ENCODE measurements at places on chromosomes 4 and X.
A peak's percentile ranks its signal among the peaks of the same experiment; 100 is the strongest.

DNA sequence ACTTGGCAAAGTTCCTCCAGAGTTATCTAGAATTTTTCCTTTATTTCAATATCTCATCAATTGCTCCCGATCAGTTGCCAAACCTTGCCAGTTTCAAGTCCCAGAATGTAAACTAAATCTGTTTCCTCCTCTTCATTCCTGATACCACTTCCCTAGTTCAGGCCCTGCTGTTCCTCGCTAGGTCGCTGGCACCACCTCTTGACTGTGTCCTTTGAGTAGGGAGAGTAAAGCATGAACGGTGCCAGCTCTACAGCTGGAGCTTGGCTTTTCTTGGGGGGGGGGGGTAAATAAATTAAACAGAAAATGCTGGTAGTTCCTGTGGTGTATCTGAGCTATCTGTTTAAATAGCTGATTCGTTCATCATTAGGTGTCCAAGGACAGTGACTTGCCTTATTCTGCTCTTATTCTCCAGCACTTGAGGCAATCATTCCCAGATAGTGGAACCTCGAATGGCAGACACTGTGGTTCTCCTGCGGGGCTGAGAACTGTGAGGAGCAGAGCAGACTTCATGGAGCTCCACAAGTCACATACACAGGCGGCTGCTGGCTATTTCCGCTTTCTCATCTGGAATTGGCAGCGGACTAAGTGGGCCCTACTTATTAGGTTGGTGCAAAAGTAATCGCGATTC lies 168.3 kb upstream of the FAT1 start:
- DNase-seq, result no peak

GRCh38 chrX:148069759-148070503 lies 88.8 kb downstream of the FMR1NB start:
- DNase-seq, result no peak

DNA sequence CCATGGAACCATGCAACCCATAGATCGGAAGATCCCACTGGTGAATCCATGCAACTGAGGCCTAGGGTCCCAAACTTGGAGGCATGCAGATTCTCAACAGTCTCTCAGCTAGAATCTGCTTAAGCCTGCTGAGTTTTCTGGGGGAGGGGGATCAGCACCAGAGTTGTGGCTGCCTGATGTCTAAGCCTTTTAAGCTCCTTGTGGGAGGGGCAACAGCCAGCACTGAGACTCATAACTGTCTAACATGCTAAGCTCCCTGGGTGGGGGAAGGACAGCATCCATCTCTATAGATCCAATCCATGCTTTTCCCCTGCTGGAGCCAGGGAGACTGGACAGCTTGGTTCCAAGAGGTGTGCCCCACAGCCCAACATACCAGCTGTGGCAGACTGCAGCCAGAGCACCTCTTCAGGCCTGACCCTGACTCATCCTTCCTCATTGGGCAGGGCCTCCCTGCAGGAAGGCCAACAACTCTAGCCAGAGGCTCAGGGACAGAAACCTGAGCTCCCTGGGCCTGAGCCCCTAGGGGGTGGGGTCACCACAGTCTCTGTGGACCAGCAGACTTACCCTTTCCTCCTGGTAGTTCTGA lies 300.1 kb upstream of the SLC7A11 start:
- no peak for DNase-seq

- DNase-seq, result no peak
These were observed 114.7 kb downstream of the ENPP6 start for GRCh38 chr4:184102927-184103326.

DNA sequence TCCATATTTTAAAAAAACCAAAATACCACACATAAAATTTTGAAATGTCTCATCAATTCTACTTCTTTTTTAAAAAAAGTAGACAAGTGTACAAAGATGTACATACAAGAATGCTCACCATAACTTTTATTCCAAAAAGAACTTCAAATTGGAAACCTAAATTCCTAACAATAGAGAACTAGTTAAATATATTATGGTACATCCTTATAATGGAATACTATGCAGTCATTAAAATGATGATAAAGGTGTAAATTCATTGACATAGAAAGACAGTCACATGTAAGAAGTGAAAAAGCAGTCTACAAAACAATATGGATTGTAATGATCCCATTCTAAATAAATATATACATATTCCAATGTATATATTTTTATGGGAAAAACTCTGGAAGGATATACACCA lies 31.0 kb downstream of the RPS6KA3 start:
- DNase-seq, result no peak

- no peak for DNase-seq
These were observed 8.3 kb upstream of the CXCR3 start for GRCh38 chrX:71626576-71626975.

GRCh38 chrX:26613956-26614355 lies 398.0 kb downstream of the MAGEB5 start:
- DNase-seq, result no peak

DNA sequence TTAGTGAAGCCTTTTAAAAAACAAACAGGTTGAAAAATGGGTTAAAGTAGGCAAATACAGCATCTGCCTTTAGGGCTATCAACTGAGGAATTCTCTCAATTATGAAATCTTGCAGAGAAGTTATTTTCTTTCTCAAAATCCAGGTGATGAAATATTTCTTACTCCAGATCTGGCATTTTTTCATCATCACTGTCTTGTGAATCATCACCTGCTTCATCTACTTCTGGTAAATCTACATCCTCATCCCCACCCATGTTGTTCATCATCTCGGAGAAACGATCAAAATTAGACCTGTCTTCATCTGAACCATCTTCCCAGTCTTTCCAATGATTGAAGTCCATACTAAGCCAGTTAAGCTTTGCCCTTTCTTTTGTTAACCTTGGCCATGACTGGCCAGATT lies 33.3 kb upstream of the HPF1 start:
- DNase-seq, result no peak

DNA sequence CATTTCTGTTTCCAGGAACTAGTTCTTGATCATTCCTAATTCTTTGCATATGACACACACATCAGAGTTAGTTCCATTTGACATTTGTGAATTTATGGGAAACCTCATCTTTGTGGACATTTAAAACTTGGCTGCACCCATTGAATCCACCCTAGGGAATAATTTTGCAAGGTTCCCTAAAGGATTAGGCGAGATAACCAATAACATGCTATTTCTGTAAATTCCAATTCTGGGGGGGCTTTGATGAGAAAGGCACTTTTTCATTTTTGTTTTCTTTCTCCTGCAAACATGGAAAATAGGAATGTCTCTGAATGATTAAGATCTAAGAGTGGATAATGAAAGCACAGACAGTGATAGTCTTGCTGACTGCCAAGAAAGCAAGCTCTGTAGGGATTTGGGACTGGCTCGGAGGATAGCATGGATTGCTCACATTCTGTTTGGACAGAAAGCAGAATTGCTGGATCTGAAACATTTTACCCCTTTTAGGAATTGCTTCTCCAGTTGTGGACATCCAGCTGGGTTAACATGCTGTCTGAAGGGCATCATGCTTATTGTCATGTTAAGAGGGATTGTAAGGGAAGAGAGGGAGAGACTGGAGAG lies 145.1 kb downstream of the NHS start:
- DNase-seq, result no peak

- DNase-seq, result peak; percentile 5
These were observed 389.0 kb upstream of the ZFP42 start for GRCh38 chr4:187606581-187606980.

DNA sequence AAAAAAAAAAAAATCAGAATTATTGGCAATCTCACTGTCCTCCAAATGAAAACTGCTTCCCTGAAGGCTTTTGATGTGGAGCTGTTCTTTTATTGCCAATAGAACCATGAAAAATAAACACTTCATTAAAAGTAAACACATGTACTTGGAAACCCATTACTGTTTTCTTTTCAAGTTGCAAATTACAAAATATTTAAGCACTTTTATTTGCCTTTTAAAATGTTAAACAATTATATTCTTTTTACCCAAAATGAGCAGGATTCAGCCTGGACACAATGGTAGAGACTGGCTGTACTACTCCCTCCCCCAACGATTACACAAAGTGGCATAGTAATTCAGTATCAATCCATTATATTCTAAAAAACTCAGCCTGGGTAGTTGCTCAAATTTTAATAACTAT lies 60.9 kb downstream of the SH2D1A start:
- no peak for DNase-seq

GRCh38 chr4:30912098-30912714 lies 192.0 kb downstream of the PCDH7 start:
- DNase-seq, result no peak

DNA sequence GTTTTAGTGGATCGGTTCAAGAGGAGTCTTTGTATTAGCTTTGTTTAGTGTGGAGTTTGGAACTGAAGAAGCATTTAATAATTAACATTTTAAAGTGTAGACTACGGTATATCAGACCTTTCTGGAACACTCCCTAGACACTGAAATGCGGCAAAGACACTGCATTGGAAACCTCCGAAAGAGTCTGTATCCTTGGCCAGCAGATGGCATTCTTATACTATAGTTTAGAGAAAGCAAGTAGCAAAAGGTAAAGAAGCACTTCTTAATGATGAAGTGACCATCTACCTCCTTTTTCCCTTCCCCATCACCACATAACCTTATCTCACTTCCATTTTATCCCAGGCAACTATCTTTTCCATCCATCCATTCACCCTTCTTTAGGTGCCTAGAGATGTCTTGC lies 7.6 kb downstream of the FABP2 start:
- no peak for DNase-seq

GRCh38 chr4:676871-677235 lies 2.5 kb downstream of the MYL5 start:
- DNase-seq, result no peak

GRCh38 chr4:12186526-12186925 lies 757.8 kb upstream of the HS3ST1 start:
- DNase-seq, result no peak

DNA sequence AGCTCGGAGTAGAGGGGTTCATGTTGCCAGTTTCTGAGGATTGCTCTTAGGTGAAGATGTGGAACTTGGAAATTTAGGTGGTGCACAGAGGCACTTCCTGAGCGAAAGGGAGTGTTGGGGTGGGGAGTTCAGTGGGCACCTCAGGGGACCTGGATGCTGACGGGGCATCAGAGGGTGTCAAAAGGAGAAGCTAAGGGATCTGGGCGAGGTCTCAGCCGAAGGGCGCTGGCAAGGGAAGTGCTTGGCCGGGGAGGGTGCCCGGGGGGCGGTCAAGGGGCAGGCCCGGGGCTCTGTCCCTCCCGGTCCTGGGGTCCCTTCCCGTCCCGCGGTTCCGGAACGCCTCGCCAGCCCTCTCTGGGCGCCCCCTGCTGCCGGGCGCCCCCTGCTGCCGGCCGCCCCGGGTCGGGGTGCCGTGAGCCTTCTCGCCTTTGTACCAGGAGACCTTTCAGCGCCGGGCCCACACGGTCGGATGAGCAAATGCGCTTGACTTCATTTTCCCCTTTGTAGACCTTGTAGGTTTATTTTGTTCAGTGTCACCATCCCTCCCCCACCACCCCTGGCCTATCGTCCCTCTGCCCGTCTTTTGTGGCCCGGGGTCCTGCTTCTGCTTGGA lies 3.0 kb upstream of the PHOX2B start:
- DNase-seq, result no peak

GRCh38 chr4:139934708-139935195 lies 219.2 kb downstream of the MAML3 start:
- no peak for DNase-seq

GRCh38 chr4:138709859-138710258 lies 305.7 kb upstream of the NOCT start:
- no peak for DNase-seq

DNA sequence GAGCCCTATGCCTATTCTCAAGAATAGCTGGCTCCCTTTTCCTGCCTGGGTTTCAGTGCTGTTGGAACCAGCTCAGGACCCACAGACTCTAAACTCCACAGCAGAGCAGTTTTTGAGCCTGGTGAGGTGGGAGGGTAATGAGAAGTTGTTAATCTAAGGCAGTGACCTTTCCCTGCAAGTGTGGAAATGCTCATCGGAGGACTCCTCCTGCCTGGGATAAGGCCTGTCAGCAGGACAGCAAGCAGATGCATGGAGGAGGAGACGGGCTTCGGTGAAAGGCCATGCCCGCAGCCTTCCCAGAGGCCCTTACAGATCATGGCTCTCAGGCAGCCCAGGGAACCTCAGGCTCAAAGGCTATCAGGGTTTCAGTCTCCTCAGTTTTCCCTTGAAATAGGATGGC lies 70.0 kb upstream of the SHISA3 start:
- DNase-seq, result no peak

DNA sequence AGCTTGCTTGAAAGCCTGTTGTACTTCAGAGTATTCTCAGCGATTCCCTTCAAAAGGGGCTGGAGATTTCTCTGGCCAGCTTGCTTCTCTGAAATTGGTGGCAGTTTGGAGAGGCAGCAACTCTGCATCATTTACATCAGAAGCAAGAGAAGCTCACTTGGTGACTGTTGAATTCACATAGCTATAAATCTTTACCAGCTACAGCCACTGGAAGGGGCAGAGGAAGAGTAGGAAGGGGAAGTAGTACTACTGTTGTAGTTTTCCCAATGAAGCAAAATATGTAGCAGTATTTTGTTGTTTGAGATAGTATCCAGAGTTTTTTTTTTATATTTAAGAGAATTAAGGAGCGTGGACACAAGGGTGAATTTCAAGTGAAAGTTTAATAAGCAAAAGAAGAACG lies 2.8 kb downstream of the TENT5D start:
- DNase-seq, result no peak

- DNase-seq, result no peak
These were observed 622 bp downstream of the TAFAZZIN start for GRCh38 chrX:154411981-154412340.

DNA sequence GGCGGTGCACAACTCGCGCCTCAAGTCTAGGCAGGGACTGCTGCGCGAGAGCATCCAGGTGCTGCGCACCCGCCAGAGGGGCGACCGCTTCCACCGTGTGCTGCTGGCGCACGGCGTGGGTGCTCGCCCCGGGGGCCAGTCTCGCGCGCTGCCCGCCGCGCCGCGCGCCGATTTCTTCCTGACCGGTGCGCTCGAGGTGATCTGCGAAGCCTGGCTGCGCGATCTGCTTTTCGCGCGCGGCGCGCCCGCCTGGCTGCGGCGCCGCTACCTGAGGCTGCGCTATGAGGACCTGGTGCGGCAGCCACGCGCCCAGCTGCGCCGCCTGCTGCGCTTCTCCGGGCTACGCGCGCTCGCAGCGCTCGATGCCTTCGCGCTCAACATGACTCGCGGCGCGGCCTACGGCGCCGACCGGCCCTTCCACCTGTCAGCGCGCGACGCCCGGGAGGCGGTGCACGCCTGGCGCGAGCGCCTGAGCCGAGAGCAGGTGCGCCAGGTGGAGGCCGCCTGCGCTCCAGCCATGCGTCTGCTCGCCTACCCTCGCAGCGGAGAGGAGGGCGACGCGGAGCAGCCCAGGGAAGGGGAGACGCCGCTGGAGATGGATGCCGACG lies 1.3 kb downstream of the CHST7 start:
- no peak for DNase-seq

- no peak for DNase-seq
These were observed 40.0 kb downstream of the CHRDL1 start for GRCh38 chrX:110755611-110756010.

DNA sequence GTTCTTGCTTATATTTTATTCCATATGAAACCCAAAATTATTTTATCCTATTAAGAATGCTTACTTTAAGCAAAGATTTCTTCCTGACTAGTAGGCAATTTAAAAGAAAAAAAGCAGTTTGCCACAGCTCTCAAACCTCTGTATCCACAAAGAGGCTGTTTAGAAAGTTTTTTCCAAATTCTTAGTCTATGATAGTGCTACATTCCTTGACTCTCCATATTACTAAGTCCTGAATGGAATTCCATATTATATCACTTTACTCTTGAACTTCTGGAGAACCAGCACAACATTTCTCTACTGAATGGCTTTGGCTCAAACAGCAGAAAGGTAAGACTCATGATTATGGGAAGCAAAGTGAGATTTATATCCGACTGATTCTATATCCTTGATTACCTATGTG lies 8.3 kb downstream of the SLC10A6 start:
- no peak for DNase-seq
